ENCODE measurements at places on chromosomes 11 and 22. TPM values are rescaled to one million over a fixed set of nuclear protein-coding genes. Genes with fewer than 3 reads are reported as not detected.

SLC22A12 gene
- not detected for total RNA-seq

NXF1 gene
- 28.3 TPM for total RNA-seq

PRG3 gene
- not detected for total RNA-seq

CYP2D6 gene
- total RNA-seq, result under 0.01 TPM

OR4D5 gene
- total RNA-seq, result not detected

HEPHL1 gene
- total RNA-seq, result 4.3 TPM

PATE3 gene
- total RNA-seq, result not detected

OR8A1 gene
- not detected for total RNA-seq

SLC6A5 gene
- total RNA-seq, result not detected

OR52I2 gene
- not detected for total RNA-seq

LMO2 gene
- under 0.01 TPM for total RNA-seq

SCO2 gene
- 2.6 TPM for total RNA-seq

SGSM1 gene
- not detected for total RNA-seq

C22orf15 gene
- total RNA-seq, result 1.6 TPM

OTOG gene
- total RNA-seq, result not detected

PRR5 gene
- total RNA-seq, result 16.4 TPM

DAGLA gene
- total RNA-seq, result 2.6 TPM

ARAP1 gene
- 73.0 TPM for total RNA-seq

SAA2 gene
- 0.43 TPM for total RNA-seq

NECTIN1 gene
- total RNA-seq, result 4.8 TPM

VSIG10L2 gene
- total RNA-seq, result not detected

MPEG1 gene
- not detected for total RNA-seq

CXCR5 gene
- total RNA-seq, result not detected

BARX2 gene
- not detected for total RNA-seq

NRIP3 gene
- 20.9 TPM for total RNA-seq

LRRN4CL gene
- 15.5 TPM for total RNA-seq

MFRP gene
- not detected for total RNA-seq

TMEM191C gene
- total RNA-seq, result 1.7 TPM

SLC7A4 gene
- total RNA-seq, result 2.2 TPM

DEUP1 gene
- not detected for total RNA-seq

HIPK3 gene
- 121 TPM for total RNA-seq

LDHAL6A gene
- total RNA-seq, result not detected

VPREB1 gene
- total RNA-seq, result not detected

OR56A1 gene
- total RNA-seq, result under 0.01 TPM

OSBP gene
- 34.8 TPM for total RNA-seq

OR8B8 gene
- not detected for total RNA-seq

BAIAP2L2 gene
- 2.3 TPM for total RNA-seq

GSTT2B gene
- total RNA-seq, result 1.9 TPM

SYCE3 gene
- not detected for total RNA-seq

APOBEC3C gene
- total RNA-seq, result 11.9 TPM

MMP3 gene
- 39.7 TPM for total RNA-seq

LGR4 gene
- 12.2 TPM for total RNA-seq

NLRP14 gene
- under 0.01 TPM for total RNA-seq

GDPD4 gene
- total RNA-seq, result 0.64 TPM

MPZL3 gene
- total RNA-seq, result 0.32 TPM

MICALL1 gene
- 47.9 TPM for total RNA-seq

TAGLN gene
- 5,577 TPM for total RNA-seq

OR52I1 gene
- total RNA-seq, result not detected

MS4A10 gene
- not detected for total RNA-seq

All from fibroblast of villous mesenchyme (primary cell).